ENCODE measurements at places on chromosomes 6 and 20. TPM values are rescaled to one million over a fixed set of nuclear protein-coding genes. Genes with fewer than 3 reads are reported as not detected.

Gene GJA1
- total RNA-seq = 209 TPM

Gene RHAG
- 3.5 TPM for total RNA-seq

Gene C20orf141
- total RNA-seq = not detected

Gene HSPA1L
- total RNA-seq = 4.8 TPM

Gene PGC
- not detected for total RNA-seq
